ENCODE measurements at places on chromosomes 7 and 10.
A peak's percentile ranks its signal among the peaks of the same experiment; 100 is the strongest.

GRCh38 chr7:28180364-28181147, at the start of gene JAZF1:
Gene JAZF1 (minus strand): TSS chr7:28180795.
- no peak for DNase-seq

DNA sequence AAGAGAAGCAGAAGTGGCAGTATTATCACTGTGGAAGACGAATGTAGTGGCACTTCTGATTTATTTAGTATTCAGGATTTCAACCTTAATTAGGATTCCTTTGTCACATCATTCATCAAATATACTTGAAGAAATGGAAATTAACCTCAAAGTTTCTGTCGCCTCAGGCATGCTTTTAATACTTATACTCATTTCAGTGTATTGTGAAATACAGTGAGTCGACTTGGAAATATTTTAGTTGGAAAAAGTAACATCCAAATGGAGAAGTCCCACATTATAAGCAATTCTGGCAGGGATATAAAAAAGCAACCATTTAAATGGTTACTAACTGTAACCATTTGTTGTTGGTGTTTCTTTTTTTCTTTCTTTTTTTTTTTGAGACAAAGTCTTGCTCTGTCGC, 648.8 kb downstream of the ARL4A start:
- no peak for DNase-seq

DNA sequence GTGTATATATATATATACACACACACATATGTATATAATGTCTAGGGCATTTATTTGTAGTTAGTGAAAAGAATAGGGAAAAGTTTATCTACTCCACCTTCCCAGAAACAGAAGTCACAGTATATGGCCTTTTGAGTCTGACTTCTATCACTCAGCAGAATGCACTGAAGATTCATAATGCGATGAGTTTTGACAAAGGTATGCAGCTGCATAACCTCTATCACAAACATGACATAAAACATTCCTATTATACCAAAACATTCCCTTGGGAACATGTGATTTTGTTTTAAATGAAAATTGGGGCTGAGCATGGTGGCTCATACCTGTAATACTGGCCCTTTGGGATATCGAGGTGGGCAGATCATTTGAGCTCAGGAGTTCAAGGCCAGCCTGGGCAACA, 137.3 kb upstream of the EEPD1 start:
- DNase-seq: no peak

- no peak for DNase-seq
Measured at GRCh38 chr7:48004638-48005037, 24.3 kb downstream of the SUN3 start.

- DNase-seq: no peak
Measured at GRCh38 chr7:50663396-50664102, 98.3 kb upstream of the DDC start.

DNA sequence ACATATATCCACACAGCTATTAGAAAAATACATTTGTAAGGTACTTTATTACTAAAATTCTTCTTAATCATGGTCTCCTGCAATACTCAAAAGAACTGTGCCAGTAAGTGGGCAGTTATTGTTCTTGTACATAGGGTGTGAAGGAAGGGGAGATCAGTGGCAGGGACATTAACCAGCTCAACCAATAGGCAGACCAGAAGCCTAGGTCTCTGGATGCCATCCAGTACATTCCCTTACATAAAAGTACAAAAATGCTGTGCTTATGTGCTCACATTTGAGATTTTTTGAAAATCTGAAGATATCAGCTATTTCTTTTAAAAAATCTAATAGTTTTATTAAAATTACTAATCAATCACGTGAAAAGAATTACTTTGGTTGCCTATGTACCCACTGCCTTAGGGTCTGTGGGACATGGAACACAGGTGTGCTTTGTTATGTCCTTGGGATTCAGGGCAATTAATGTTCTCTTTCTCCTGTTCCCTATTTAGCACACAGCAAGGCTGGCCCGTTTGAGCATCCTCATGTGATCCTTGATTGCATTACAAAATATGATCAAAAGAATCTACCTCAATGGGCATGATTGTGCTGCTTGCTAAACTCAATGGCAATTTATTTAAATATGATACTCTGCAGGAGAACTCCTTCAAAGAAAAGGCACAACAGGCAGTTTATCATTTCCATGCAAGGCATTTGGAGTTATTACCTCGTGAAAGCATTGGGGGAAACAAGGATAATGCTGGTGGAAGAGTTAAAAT, 22.7 kb downstream of the TWIST1 start:
- no peak for DNase-seq

- DNase-seq: no peak
Measured at GRCh38 chr7:17952387-17952786, 12.1 kb upstream of the SNX13 start.

GRCh38 chr7:36400036-36400435, 10.4 kb downstream of the ANLN start:
- DNase-seq: no peak

GRCh38 chr7:100571829-100572116, 1.9 kb downstream of the SAP25 start:
- DNase-seq: no peak

DNA sequence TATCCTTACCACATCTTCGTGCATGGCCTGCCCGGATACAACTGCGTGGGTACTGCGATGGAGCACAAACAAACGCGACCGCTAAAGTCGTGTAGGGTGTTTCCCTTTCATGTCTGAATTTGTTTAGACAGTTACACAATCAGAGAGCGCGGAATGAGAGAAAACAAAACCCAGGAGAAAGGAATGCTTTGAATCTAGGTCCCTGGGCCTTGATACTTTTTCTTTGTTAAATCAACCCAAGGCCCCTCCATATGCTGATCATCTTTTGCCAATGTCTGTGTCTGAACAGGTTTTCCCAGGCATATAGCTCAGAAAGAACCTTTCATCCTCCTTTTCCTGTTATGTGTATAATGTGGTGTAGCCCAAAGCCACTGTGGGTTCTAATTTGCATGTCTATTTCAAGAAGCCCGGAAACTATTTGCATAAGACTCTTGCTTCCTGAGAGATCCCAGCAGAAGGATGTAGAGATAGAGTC, 145.8 kb downstream of the FRMD4A start:
- DNase-seq: no peak

GRCh38 chr7:15376600-15376999, 185.2 kb downstream of the AGMO start:
- no peak for DNase-seq

DNA sequence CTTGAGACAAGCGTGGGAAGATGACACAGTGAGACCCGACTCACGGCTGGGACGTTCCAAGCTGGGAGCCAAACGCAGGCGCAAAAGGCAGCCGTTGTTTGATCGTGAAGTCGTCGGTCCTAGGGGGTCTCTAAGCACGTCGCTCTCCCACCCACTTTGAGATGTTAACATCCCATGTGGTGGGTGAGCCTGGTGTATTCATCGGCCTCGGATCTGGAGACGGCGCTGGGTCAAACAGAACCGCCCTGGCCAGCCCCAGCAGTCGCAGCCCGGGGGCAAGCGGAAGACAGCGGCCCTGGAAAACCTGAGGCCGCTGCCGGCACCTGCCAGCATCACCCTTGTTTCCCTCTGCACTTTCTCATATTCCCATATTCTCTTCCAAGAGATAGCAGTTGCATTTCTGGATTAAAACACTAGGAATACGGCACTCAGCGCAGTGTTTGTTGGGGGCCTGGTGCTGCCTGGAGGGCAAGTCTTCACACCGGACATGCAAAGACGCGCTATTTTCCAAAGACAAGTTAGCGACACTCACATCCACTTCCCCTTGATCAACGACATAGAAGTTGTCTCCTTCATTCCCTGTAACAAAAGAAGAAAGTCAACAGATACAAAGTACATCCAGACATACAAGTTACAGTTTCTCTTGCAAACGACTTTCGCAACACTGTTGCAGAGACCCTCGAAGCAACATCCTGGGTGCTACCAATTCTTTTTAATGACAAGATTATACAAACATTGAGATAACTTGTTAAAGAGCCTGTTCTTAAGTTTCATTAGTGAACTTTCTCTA, 86.2 kb upstream of the PDGFA start:
- DNase-seq: no peak

DNA sequence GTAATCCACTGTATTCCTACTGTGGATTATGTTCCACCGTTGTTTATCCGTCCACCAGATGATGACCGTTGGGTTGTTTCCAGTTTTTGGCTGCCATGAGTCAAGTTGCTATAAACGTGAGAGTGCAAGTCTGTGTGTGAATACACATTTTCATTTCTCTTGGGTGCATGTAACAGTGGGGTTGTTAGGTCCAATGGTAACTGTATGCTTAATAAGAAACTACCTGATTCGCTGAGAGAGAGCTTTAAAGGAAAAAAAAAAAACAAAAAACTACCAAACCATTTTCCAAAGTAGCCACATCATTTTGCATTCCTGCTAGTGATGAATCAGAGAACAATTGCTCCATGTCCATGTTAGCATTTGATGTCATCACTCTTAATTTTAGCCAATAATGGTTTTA, 15.9 kb downstream of the UBN2 start:
- no peak for DNase-seq

GRCh38 chr10:69224862-69225657, 4.9 kb downstream of the HKDC1 start:
- no peak for DNase-seq

GRCh38 chr7:74401137-74401859, 52.4 kb upstream of the GTF2IRD1 start:
- DNase-seq: peak; percentile 38

- DNase-seq: no peak
Measured at GRCh38 chr7:22587322-22587721, 87.3 kb upstream of the STEAP1B start.

GRCh38 chr7:36668080-36668479, 56.2 kb downstream of the AOAH start:
- DNase-seq: no peak

DNA sequence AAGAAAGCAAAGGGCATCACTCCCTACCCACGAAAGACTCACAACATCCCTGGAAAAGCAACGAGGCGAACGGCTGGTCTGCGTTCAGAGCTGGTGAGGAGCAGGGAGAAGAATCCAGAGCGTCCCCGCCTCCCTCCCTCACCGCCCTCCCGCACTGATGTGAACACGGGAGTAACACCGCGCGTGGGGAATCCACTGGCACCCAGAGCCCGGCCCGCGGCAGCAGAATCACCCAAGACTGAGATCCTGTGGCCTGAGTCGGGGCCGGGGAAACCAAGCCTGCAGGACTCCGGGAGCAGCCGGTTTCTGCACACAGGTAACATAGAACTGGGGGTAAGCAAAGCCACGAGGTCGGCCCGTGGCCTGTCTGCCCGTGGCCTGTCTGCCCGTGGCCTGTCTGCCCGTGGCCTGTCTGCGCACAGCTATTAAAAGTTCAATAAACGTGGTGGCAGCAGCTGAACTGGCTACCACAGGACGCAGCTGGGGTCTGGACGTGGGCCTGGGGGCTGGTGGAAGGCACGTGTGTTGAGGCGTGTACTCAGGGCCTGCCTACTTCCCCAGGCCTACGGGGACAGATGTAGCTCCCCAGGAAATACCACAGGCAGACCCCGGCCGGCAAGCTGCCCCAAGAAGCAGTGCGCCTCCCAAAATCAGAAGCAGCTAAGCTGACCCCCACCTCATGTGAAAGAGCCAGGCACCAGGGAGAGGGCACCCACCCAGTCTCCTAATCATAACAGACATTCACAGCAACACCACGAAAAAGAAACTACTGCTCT, 23.0 kb downstream of the DIP2C start:
- no peak for DNase-seq

DNA sequence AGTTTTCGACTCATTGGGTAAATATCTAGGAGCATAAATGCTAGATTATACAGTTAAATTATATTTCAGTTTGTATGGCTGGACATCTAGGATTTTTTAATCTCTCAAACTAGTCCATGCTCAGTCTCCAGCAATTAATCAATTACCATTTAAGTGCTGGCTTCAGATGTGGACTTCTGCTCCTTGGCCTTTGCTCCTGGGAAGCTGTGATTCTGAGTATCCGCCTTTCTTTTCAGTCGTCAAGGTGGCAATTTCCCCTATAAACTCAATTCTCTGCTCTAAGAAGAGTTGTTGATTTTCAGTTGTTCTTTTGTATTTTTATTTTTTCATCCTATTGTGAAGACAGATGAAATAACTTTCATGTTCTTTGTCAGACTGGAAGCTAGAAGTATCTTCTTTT, 23.7 kb downstream of the TFPI2 start:
- DNase-seq: no peak

- peak; percentile 57 for DNase-seq
Measured at GRCh38 chr7:69652947-69653701, 54.8 kb downstream of the AUTS2 start.
